ENCODE measurements at places on chromosomes 16 and 17.

GRCh38 chr17:2092253-2092652, 37.4 kb downstream of the HIC1 start:
- no peak for DNase-seq

GRCh38 chr17:55722016-55722736, 488 bp downstream of the TMEM100 start:
- DNase-seq = peak; percentile 34

GRCh38 chr17:61335845-61336655, 63.6 kb upstream of the TBX2 start:
- peak; percentile 47 for DNase-seq

- no peak for DNase-seq
Measured at GRCh38 chr16:52309446-52310416, 237.2 kb downstream of the TOX3 start.

DNA sequence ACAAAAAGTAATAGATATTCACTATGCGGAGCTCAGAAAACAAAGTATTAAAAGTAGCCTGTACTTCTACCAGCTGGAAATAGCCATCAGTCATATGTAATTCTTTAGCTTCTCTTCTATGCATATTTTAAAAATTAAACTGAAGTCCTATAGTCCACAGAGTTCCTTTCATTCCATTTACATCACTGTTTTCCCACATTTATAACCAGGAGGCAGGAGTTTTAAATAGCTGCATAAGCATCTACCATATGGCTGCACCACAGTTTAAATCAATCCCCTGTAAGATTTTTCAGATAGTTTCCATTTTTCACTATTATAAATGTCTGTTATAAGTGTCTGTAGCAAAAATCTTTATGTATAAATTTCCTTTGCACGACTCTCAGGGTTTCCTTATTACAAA, 45.1 kb downstream of the ZFHX3 start:
- DNase-seq = peak; percentile 90

GRCh38 chr16:879986-880385, 79.5 kb upstream of the GNG13 start:
- DNase-seq = no peak

- no peak for DNase-seq
Measured at GRCh38 chr16:57589374-57589773, 39.1 kb upstream of the ADGRG1 start.

DNA sequence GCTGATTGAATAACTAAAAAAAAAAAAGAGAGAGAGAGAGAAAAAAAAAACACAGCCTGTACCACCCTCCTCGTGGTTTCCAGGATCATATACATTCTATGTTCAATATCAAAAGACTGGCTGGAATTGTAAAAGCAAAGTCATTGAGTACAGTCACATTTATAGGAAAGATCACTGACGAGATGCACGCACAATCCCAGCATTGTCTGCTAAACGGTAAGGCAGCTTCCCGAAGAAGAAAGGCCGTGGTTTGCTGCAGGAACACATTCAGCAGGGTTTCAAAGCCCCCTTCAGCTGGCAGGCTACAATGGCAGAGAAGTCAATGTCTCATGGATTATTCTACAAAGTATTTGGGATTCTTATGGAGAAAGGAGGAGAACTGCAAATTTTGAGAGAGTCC, 9.3 kb downstream of the NQO1 start:
- DNase-seq = no peak

DNA sequence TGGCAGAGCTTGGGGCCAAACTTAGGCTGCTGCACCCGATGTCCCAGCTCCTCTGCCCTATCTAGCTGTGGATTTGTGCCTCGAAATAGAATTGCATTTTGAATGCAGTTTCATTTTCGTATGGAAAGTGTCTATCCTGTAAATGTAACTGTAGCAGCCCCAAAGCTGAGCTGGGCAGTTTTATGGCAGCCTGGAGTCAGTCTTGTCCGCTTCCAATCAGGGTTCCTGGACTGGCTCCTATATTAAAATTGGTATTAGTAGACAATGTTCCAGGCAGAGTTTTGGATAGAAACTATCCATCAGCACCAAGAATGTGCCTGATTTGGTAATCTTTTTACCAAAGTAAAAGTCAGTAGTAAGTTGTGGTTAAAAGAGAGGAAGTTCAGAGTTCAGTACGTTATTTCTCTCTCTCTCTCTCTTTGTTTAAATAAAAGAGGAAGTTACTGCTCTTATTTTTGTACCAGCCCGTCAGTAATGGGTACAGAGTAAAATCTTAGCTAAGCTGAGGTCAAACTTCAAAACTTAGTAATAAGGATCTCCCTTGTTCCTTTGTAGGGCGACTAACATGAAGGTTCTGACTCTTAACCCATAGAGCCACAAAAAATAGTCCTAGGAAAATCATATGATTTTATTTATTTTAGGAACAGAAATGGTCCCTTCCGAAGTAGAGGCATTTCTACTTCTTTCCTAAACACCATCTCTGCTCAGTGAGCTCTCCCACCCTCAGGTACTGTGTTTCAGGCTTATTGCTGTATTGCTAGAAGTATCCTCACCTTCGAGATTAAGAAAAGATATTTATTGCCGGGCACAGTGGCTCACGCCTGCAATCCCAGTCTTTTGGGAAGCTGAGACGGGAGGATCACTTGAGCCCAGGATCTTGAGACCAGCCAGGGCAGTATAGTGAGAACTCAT, 28.0 kb downstream of the PRKCB start:
- DNase-seq = no peak

DNA sequence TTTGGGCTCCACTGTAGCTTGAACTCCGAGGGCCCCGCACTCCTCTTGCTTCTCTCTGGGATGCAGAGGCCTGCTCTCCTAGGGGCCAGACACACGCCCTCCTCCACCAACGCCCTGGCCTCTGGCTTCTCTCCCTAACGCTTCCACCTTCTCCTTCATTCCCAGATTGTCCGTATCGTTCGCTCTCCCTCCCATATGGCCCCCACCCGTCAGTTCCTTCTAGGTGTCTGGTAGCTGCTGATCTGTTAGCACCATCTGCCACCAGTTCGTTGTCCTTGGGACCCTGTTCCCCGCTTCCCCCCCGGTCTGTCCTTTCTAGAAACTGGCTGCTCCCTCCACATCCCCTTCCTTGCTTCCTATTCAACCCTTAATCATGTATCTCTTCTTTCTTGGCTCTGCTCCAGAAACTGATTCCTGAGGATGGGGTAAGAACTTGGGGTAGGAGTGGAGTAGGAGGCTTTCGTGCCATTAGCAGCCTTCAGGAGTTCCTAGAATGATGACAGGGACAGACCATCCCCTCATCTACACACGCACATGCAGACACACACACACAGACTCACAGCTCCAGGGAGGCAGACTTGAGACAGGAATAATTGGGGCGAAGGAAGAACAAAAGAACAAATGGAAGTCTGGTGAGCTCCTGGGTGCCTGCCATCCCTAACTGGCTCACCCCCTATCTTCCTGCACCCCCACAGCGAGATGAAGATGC, 4.3 kb downstream of the ATP1B2 start:
- DNase-seq = peak; percentile 48

GRCh38 chr16:19282101-19282500, 3.4 kb upstream of the CLEC19A start:
- no peak for DNase-seq

GRCh38 chr17:76499267-76499667, 2.0 kb downstream of the RHBDF2 start:
- no peak for DNase-seq

DNA sequence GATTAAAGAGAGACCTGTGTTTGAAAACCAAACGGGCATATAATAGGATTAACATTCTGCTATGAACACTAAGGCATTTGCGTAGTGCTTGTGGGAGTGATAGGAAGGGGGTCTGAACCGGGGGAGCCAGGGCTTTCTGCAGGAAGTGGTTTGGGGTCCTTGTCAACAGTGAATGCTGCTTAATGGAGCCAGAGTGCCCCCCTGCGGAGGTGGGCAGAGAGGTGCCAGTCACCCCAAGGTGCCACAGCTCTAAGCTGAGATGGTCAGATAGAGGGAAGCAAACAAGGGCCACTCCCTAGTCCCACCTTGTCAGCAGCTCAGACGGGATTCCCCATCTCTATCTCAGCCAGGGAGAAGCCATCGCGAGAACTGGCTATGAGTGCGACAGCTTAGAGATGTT, 17.7 kb downstream of the NAA60 start:
- DNase-seq = no peak

- peak; percentile 94 for DNase-seq
Measured at GRCh38 chr17:7750321-7750821, 32.8 kb downstream of the DNAH2 start.

DNA sequence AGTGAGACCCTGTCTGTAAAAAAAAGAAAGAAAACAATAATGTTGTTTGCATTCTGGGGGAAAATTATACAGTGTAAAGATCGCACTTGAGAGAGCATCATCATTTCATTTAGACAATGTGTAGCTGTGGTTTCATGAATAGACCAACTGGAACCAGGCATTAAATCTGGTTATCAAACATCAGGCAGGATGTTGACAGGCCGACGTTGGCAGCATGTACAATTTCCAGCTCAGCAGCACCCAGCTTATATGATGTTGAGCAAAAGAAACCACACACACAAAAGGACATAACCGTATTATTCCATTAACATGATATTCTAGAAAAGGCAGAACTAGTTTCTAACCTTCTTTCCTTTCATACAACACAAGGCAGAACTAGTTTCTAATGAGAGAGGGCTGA, 5.8 kb downstream of the MARVELD3 start:
- no peak for DNase-seq

- DNase-seq = no peak
Measured at GRCh38 chr16:88118376-88118775, 167.1 kb downstream of the BANP start.

- peak; percentile 54 for DNase-seq
Measured at GRCh38 chr16:14098081-14098480, 27.0 kb downstream of the MRTFB start.

DNA sequence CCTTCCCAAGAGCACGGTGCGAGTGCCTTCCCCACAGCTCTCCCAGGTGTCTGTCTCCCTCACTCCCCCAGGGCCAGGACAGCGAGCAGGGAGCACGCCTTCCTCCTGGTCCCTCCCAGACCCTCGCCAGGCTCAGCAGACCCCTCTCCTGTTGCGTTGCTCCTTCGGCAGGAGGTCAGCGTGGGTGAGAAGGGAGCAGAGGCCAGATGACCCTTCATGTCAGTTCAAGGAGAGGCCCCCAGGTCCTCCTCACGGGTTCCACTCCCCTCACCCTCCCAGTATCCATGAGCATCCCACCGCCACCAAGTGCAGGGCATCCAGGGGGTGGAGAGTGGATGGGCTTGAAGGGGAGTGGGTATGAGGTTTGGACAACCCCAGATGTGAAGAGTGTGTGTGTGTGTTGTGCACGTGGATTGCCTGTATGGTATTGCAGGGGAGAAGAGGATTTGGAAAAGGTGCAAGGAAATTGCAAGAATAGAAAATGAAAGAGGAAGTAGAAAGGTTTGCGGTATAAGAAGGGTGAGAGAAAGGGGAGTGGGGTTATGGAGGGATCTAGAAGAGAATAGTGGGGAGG, 17.7 kb downstream of the SGCA start:
- peak; percentile 78 for DNase-seq

GRCh38 chr16:19284207-19284606, 1.3 kb upstream of the CLEC19A start:
- no peak for DNase-seq

DNA sequence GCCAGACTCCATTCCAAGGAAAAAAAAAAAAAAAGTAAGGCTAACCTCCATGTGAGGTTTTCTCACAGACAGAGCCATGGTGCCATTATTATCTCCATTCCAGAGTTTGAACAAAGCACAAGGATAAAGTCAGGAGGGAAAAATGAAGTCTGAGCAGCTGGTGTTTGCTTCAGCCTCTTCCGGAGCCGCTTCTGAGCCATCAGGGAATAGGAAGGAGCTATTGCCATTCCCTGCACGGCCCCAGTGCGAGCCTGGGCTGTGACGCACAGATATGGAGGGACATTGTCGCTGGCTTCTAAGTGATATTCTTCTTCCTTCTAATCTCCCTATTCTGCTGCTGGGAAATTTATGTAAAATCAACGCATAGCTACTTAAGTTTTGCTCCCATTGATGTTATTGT, 69.5 kb upstream of the PIRT start:
- no peak for DNase-seq

DNA sequence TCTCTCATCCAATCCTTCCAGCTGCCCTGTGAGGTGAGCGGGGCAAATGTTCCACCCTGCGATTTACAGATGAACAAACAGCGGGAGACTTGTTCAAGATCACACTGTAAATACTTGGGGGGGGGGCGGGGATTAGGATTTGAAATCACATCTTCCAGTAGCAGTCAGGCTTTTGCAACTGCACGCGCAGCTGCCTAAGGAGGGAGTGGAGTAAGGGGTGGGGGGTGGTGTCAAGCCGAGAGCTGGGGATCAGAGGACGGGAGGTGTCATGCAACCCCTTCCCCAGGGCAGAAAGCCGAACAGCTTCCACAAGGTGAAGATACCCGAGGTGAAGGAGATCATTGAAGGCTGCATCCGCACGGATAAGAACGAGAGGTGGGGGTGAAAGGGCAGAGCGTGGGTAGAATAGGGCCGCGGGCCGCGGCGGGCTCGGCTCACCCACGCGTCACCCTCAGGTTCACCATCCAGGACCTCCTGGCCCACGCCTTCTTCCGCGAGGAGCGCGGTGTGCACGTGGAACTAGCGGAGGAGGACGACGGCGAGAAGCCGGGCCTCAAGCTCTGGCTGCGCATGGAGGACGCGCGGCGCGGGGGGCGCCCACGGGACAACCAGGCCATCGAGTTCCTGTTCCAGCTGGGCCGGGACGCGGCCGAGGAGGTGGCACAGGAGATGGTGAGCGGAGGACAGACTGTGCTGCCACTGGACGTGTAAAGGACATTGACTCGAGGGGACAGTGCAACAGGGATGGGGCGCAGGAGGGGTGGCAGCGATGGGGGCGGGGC, 4.6 kb downstream of the WNK4 start:
- no peak for DNase-seq

- DNase-seq = no peak
Measured at GRCh38 chr17:27497696-27498095, 41.4 kb downstream of the KSR1 start.

GRCh38 chr17:75570034-75570676, 17.4 kb upstream of the MYO15B start:
- DNase-seq = no peak

DNA sequence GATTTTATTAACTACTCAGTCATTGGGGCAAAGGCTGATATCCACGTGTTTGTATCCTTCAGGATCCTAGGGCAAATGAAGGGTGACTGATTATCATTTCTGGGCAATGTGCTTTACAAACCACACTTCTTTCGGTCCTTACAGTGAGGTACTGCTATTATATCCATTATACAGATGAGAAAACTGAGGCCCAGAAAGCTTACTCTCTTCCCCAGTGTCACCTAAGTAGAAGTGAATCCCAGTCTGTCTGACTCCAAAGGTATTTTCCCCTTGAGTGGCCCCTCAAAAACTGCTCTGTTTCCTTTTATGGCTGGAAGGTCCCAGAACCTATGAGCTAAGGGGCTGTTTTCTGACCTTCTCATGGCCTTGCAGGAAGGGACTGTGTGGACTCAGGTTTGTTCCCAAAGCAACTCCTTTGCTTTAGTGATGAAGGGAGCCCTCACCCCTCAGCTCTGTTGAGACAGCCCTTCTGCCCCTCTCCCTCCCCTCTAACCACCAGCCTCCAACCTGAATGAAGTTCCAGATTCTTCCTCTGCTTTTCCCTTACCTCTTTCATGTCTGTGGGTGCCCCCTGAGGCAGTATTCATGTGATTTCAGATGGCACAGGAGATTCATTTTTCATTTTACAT, 27.4 kb upstream of the ADGRG1 start:
- DNase-seq = no peak

All from fibroblast of skin of right biceps (primary cell).